ENCODE measurements at places on chromosomes 3 and 15.

- DNase-seq: no peak
These were observed 72.1 kb upstream of the MAGI1 start for GRCh38 chr3:66110840-66111239.

GRCh38 chr15:74712311-74712710 lies 13.0 kb downstream of the CYP1A1 start:
- DNase-seq: no peak

DNA sequence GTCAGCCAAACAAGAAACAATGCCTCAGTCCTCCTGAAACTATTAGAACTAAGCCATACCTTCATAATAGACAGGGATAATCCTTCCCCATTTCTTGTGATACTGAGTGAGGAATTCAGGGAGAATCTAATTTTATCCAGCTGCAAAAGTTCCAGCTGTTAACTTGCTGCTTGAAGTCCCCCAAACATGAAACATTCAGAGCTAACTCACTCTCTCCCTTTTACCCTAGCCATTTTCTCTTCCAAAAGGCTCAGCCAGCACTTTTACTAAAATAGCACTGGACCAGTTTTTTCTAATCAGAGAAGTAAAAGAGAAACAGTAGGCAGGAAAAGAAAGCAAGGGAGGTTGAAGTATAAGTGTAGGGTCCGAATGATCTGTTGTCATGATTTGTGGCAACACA lies 268.1 kb downstream of the TAFA4 start:
- no peak for DNase-seq

DNA sequence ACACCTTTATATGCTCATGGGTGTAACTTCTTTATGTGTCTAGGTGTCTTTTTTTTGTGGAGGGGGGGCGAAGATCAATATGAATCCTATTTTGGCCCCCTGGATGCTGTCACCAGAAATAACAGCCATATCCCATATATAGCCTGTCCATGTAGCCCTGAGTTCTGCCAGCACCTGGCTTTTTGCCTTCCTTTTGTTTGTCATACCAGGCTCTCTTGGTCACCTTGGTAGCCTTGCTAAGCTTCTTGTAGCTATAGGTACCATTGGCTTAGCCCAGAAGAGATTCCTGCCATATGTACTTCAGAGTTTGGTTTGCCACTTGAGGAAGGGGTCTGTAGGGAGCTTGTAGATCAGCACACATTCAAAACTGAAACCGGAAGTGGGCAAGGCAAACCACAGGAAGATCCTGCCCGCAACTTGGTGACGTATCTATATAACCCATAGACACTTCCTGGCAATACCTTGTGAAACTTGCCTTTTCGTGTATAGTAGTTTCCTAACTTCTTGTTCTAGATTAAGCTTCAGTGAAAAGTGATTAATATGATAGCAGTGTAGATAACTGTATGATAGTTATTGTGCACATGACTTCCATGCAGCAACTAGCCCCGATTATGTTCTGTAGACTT lies 11.9 kb downstream of the RASA2 start:
- DNase-seq: no peak

DNA sequence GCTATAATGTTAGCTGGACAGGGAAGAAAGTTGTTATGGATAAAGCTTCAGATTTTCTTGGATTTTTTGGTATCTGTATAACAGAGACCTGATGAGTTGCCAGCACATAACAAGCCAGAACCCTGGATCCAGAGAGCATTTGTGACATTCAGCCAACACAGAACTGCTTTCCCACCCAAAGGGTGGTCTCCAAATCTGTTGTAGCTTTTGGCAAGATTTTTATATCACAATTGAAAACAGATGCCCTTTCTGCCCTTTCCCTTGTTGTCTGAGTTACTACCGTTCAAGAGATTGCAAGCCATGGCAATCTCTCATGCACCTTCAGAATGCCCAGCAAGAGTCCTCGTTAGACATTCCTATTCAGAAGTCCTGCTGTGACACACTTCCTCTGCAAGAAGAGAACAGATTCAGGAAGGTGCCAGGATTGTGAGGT lies 107.6 kb upstream of the FGF7 start:
- peak; percentile 36 for DNase-seq

DNA sequence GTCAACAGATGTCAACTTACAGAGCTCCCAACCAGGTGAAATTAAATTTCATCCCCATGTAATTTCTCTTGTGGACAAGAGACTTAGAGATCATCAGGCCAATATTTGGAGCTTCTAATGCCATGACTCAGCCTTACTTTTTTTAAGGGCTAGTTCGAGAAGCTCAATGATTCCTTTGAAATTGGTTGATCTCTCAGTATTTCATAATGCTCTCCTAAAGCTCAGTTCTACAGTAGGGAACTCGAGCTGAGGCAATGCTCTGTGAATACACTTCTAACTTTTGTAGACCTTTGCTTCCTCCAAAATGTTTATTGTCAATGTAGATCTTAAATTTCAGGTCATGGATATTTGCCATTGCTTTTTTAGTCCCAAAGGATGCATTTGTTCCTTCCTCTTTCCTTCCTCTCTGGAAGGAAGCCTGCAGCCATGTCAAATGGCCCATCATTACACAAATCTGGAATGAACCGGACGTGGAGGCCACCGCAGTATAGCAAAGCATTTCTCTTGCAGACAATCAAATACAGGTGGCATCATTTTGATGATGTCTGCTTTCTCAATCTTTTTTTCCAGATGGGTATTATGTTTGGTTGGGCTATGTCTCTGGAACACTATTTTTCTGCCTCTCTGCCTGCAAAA lies 28.3 kb downstream of the STARD5 start:
- DNase-seq: no peak

GRCh38 chr15:71660501-71660900 lies 149.9 kb upstream of the NR2E3 start:
- DNase-seq: no peak

DNA sequence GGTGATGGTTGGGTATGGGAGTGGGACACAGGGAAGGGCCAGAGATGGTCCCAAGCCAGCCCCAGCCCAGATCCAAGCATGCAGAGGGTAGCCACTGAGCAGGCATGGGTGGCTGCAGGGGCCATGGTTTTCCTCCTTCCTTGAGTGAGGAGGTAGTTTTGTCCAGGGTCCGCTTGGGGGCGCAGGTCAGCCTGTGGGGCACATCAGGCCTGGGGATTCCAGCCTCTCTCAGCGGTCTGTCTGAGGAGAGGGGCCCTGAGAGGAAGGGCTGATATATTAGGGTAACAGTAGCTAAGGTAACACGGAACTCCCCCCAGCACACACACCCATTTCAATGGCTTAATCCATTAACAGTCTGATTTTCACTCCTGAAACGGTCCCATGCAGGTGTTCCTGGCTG lies 22.7 kb upstream of the LCTL start:
- no peak for DNase-seq

GRCh38 chr3:42301446-42302175 lies 35.6 kb upstream of the CCK start:
- no peak for DNase-seq

DNA sequence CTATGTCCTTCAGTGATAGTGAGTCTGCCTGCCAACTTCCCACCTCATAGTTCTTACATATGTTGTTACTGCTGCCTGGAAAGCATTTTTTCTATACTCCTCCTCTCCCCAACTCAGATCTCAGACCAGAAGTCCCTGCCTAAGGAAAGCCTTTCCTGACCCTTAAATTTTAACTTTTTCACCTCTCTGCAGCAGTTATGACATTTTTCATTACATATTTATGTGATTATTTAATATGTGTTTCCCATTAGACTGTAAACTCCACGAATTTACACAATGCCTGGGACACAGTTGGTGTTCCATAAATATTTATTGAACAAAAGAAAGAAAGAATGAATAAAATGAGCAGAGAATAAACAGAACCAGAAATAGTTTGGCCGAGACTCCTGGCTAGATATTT lies 125.5 kb downstream of the MITF start:
- DNase-seq: no peak

GRCh38 chr3:104947943-104948342 lies 418.8 kb upstream of the ALCAM start:
- DNase-seq: no peak

- no peak for DNase-seq
These were observed 58.3 kb downstream of the SMAD6 start for GRCh38 chr15:66760097-66760967.
